ENCODE measurements at places on chromosomes 16 and 17.

- DNase-seq, result no peak
Measured at GRCh38 chr16:86049641-86050040, 150.7 kb downstream of the IRF8 start.

DNA sequence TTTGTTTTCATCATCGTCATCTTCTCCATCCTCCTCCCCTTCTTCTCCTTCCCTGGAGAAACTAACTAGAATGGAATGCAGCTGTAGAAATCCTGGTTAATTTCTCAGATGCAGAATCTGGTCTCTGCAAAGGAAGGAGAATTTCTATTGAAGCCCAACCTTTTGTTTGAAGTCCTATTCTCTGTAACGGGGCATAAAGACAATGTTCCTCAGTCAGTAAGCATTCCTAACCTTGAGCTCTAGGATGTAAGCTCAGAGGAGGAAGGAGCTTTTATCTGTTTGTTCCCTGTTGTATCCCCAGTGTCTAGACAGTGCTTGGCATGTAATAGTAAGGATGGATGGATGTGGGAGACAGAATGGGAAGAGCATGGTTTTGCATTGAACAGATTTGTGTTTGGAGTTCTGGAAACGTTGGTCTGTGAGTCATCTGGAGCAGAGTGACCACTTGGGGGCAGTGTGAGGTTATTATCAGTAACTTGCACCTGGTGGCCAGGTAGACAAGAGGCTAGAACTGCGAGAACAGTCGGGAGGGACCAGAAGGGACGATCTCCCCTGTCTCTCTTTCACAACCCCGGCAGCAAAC lies 363.7 kb downstream of the SNX29 start:
- DNase-seq, result peak; percentile 52

DNA sequence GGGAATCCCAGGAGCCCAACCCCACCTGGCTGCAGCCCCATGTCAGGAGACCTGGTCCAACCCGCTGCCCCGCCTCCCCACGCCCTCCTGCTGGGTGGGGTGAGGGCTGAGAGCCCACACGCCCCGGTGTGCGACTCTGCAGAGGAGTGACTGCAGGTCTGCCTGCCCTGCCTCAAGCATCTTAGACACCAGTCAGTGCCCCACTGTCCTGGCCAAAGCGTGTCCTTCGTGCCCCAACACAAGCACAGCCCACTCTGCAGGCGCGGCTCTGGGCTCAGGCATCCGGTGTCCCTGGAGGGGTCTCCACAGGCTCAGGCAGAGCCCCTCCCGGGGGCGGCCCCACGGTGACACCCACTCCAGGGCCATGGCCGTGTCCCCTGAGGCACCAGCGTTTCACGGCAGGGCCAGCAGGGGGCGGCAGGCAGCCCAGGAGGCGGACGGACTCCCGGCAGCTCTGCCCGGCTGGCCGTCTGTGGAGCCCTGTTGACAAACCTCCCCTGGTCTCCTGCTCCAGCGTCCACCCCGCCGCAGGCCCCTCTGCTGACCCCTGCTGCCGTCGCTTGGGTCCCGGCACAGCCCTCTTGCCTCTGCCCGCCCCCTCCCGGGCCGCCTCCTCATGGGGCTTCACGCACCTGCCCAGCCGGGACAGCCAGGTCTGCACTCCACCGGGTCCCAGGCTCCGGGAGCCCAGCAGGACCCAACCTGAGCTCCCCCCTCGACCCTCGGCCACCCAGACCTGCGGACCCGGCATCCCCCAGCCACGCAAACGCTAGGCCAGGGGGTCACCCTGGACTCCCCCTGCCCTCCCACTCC lies 8.6 kb upstream of the UBE2I start:
- no peak for DNase-seq

DNA sequence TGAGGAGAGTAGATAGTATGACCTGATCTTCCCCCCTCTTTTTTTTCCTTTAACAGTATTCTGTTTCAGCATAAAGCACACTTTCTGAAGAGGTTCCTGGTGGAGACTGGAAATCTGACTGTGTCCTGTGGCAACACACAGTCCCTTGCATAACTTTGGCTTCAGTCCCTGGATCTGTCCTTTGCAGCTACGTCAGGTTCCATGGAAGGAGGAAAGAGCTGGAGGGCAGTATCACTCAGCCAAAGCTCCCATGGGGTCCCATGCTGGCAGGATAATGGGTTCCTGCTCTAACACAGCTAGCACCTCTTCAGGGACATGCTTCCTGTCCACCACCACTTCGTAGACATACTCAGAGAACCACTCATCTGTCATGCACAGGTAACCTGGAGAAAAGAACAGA lies 13.3 kb upstream of the SLC6A4 start:
- DNase-seq, result no peak

GRCh38 chr16:82715833-82716232 lies 89.1 kb downstream of the CDH13 start:
- no peak for DNase-seq

DNA sequence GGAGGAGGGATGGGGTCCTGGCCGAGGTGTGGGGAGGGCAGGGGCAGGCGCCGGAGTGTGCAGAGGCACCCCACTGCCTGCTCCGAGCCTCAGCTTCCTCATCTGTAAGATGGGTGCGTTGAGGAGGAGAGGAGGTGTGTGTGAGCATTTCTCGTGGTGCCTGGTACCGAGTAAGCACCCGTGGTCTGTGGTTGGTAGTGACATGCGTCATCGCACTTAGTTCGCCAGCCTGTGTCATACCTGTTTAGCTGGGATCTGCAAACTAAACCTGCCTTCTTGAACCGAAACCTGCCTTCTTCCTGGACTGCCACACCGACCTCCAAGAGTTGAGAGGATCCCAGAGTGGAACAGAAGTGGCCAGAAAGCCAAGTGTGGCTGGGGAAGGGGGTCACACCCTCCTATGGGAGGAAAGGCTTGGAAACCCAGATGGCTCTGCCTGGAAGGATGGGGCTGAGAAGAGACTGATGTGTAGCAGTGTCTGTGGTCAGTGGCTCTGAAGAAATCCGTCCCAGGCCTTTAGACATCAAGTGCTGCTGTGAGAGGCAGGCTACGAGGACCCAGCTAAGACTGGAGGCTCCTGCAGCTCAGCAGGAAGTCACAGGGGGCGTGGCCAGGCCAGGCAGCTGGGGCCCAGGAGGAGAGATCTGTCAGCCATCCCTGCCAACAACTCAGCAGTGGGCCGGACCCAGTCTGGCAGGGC lies 162.6 kb upstream of the PLCG2 start:
- no peak for DNase-seq

- DNase-seq, result no peak
Measured at GRCh38 chr17:63694229-63694949, 5.5 kb downstream of the LIMD2 start.

GRCh38 chr17:3693829-3694231 lies 2.1 kb downstream of the P2RX5 start:
- DNase-seq, result no peak

DNA sequence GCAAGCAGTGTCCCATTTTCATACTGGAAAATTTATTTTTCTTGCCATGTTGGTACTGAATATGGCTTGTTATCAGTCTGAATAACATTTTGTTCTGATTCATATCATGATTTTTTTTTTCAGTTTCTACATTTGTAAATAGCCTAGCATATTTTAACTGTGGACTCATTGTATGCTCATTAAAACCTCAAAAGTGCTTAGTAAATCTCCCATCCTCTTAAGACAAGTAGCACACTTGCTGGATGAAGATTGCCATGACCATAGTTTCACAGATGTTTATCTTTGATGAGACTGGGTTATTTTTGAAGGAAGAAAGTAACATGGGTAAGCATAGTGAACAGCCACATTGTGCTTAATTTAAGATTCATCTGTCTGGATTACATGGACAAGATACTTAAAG lies 878 bp downstream of the KRT10 start:
- DNase-seq, result no peak

DNA sequence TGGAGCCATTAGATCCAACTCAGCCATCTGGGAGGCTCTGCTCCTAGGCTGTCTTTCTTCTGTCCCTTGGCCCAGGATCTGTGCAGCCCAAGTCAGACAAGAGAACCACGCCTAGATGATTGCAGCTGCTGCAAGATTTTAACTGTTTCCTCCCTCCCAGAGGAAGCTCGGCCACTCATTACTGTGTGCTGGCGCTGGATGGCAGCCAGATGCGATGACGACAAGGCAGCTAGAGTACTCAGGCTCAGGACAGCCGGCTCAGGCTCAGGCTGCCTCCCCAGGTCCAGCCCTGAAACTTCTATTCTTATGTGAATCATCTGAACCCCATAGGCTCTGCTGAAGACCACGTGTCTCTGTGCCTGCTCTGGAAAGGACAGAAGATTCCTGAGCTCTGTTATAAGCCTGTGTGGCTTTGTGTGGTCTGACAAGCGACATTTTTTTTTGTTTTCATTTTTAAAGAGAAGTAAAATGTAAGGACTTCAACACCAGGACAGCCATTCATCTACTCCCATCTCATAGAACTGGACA lies 32.1 kb upstream of the FBXW10B start:
- peak; percentile 91 for DNase-seq

DNA sequence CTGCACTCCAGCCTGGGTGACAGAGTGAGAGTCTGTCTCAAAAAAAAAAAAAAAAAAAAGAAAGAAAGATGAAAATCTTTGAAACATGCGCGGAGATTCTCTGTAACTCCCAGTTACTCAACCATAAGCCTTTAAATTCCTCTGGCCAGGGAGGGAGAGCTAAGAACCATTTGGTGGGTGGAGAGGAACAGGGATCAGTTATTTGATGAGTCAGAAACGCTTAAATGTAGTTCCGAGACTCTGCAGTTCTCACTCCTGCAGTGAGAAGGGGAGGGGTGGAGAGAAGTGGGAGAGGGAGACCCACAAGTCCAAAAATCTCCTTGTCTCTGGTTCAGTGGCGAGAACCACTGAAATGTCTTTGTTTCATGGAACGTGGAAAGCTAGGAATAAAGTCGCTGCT lies 266.7 kb downstream of the SOX9 start:
- peak; percentile 86 for DNase-seq

GRCh38 chr17:44217738-44218343 lies 1.6 kb downstream of the UBTF start:
- no peak for DNase-seq

GRCh38 chr16:57024894-57025680 lies 35.7 kb downstream of the NLRC5 start:
- DNase-seq, result no peak

GRCh38 chr16:88379694-88380040 lies 3.1 kb upstream of the ZNF469 start:
- DNase-seq, result no peak

- DNase-seq, result no peak
Measured at GRCh38 chr16:77324729-77325128, 110.1 kb downstream of the ADAMTS18 start.

DNA sequence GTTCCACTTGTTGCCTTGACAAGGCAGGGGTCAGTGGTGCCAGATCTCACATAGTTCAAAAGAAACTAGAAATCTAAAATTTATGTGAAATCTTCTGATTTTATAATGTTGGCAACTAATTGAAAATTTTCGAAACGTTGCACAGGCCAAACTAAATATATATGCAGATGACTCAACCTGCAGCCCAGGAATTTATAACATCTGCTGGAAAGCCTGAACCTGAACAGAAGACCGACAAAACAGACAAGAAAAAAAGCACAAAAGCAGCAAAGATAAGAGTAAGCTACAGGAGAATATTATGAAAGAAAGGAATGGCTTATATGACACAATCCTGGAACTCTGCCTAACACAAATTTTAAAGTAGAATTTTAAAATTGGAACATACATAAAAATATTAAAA lies 207.6 kb downstream of the CEP112 start:
- no peak for DNase-seq

GRCh38 chr16:88007321-88007731 lies 56.1 kb downstream of the BANP start:
- no peak for DNase-seq

GRCh38 chr17:41442739-41443138 lies 2.0 kb upstream of the KRT38 start:
- DNase-seq, result no peak

DNA sequence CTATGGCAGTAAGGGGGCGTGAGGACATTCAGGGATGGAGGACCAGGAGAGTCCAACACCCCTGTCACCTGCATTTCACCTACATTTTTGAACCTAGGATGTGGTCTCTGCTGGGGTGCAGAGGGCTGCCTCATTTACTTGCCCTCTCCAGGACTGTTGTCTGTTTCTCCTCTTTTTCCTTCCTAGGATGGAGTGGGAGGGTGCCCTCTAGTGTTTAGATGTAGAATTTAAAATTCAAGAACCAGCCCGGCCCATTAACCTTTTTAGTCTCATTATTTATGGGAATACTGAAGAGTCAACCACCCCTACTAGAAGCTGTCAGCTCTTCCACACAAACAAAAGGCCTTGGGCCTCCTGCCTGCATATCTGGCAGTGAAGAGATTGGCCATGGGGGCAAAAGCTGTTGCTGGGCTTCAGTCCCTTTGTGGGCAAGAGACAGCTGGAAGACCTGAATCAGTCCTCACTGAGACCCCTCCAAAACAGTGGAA lies 2.5 kb upstream of the STARD3 start:
- DNase-seq, result peak; percentile 6

GRCh38 chr17:63358956-63359355 lies 87.2 kb downstream of the CYB561 start:
- DNase-seq, result no peak

DNA sequence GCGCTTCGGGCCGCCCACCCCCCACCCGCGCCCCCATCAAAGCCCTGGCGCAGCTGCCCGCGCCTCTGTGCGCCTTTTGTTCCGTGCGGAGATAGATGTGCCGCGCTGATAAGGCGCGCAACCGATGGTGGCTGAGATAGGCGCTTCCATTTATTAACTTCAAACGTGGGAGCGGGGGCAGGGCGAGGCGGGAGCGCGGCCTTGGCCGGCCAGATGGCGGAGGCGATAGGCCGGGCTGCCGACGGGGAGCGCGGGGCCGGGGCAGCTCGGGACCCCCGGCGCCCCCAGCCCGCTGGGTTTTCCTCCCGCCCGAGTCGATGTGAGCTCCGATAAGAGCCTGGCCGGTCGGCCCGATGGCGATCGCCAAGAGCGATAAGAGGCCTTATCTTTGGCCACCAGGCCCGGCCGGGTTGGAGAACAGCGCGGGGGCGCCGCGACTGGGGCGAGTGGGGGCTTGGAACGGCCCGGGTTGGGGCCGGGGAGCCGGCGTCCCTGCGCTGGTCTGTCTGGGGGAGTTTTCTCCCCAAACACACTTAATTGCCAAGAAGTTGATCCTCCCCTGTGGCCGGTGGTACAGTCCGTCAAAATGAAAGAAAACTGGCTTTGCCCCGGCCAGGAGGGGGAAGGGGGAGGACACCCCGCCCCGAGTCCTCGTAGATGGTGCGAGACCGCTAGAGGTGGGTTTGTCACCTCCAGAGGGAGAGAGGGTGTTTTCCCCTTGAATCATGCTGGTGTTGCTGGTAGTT lies 2.7 kb downstream of the ZFPM1 start:
- no peak for DNase-seq

GRCh38 chr17:78895322-78895721 lies 7.7 kb downstream of the CEP295NL start:
- no peak for DNase-seq

DNA sequence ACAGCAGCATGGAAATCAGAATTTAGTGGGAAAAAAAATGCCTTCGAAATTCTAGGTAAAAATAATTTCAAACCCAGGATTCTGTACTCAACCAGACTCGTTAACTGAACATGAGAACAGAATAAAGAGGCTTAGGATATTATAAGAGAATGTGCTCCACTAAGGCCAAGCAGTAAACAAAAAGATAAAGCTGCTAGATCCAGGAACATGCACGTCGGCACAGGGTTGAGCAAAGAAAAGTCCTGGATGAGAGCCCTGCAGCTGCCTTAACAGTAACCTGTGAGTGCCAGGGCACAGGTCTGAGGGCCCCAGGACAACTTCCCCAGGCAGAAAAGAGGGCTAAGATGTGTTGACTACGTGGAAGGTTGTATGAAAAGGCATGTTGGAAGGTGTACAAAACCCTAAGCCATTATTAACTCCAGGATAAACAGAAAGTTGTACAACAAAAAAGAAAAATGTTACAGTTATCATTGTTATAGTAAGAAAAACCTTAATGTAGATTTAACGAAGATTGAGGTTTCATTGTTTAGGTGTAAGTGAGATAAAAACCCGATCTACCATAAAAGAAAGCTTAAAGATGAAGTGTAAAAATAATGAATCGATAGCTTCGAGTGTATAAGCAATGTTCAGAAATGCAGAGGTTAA lies 42.3 kb upstream of the RBFOX3 start:
- no peak for DNase-seq
